PC-9 (cell line): ENCODE measurements at places on chromosomes 2 and 18. TPM values are rescaled to one million over a fixed set of nuclear protein-coding genes. Genes with fewer than 3 reads are reported as not detected.

DNA sequence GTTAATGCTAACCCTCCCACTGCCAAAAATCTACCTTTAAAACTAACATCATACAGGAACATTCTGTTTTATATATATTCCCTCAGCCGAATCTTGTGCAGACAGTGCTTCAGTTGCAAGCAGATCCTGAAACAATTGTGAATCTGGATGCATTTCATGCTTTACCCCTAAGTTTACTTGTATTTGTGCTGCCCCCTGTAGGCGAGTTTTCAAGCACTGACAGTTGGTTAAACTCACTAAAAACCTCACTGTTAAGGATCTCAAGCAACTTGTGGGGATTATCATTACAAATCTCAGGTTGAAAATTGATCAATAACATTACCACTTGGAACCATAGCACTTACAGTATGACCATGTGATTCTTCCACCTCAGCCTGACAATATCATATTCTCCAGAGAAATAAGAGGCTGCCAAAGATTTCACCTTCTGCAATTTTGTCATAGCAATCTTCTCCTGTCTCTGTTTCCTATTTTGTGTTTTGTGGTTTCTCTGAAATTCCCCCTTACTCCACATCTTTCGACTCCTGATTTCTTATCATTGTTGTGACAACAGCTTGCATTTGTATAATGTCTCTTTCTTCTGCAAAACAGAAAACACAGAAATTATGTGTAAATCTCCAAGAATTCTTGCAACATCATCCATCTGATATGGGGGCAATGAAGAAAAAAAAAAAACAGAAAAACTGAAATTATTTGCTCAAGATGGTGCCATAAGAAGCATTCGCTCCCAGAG lies 354.6 kb upstream of the SETBP1 start:
- DNase-seq, result peak; percentile 20
- H3K4me1 ChIP-seq, result no peaks in the 10 kb centered on the region
- no peak overlapping the region for H3K4me3 ChIP-seq

GRCh38 chr2:95039363-95039762 lies 13.9 kb downstream of the MAL start:
- H3K27me3 ChIP-seq, result no peaks in the 10 kb centered on the region
- H3K4me3 ChIP-seq, result no peak overlapping the region
- H3K36me3 ChIP-seq, result 0 out of 2 replicates have a peak, but pooled peaks cover 17% of the 10 kb centered on the region
- H3K27ac ChIP-seq, result peak overlapping the region; percentile 35; the same call in 1 of the 2 replicates
- DNase-seq, result no peak

GRCh38 chr18:34222307-34223163 lies 2.2 kb downstream of the NOL4 start:
- peaks cover 9% of the 10 kb centered on the region for H3K27me3 ChIP-seq
- no peak for DNase-seq
- no peak overlapping the region for H3K27ac ChIP-seq
- no peaks in the 10 kb centered on the region for H3K4me1 ChIP-seq

- no peak for DNase-seq
- no peaks in the 10 kb centered on the region for H3K4me1 ChIP-seq
- H3K36me3 ChIP-seq, result peaks cover 50% of the 10 kb centered on the region
- no peak overlapping the region for H3K4me3 ChIP-seq
- no peak overlapping the region for H3K27ac ChIP-seq
These were observed 52.9 kb downstream of the HK2 start for GRCh38 chr2:74886811-74887210.

DNA sequence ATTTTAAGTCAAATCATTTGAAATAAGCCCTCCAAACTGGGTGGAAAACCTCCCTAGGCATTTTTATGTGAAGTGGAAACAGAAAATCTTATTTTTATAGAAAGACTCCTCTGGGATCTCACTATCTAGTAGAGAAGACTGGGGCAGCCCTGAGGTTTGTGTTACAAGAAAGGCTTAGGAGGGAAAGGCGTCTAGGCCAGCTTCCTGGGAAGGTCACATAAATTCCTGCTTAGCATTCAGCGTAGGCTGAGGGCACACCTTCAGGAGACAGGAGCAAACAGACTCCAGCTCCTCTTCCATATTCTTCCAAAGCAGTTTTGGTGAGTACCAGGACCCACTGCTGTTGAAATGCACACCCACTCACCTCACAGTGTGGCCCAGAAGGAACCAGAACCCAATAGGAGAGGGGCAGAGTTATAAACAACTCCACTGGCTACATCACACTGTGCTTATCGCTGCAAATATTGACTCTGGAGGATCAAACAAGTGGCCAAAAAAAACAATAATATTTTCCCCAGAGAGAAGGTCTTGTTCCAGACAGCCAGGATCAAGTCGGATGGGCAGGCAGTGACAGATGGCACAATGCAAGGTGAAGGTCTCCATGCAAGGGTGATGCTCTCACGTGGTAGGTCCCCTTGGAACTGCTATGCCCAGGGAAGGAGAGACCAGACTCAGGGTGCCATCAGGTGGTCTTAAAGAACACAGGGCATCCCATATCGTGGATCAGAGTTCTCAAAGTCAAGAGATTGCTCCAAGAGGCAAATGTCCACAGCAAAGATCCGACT lies 17.7 kb upstream of the IGFBP2 start:
- no peak overlapping the region for H3K4me3 ChIP-seq
- peaks cover 22% of the 10 kb centered on the region for H3K4me1 ChIP-seq
- no peaks in the 10 kb centered on the region for H3K27me3 ChIP-seq
- H3K27ac ChIP-seq, result no peak overlapping the region
- no peaks in the 10 kb centered on the region for H3K36me3 ChIP-seq

DNA sequence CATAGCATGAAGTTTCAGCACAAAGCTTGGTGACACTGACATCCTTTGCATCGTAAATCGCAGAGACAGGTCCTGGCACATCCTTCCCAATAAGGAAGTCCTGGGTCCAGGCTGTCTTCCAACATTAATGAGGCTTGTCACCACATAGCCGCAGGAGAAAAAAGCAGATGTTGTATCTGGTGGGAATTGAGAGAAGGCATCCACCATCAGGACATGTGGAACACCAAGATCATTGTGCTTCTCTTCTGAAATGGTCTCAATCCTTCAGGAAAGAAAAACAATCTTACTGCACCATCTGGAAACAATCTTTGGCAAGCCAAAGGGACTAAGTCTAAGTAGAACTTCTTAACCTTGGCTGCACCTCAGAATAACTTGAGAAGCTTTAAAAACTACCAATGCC lies 119.0 kb upstream of the ARHGAP28 start:
- H3K4me1 ChIP-seq, result no peaks in the 10 kb centered on the region
- DNase-seq, result no peak
- H3K27ac ChIP-seq, result no peak overlapping the region
- H3K27me3 ChIP-seq, result no peaks in the 10 kb centered on the region; the same call in 1 of the 2 replicates

- no peaks in the 10 kb centered on the region for H3K27me3 ChIP-seq
- H3K4me1 ChIP-seq, result peaks cover 52% of the 10 kb centered on the region
- peak overlapping the region; percentile 30; the same call in 1 of the 2 replicates for H3K4me3 ChIP-seq
These were observed 16.4 kb downstream of the EDAR start for GRCh38 chr2:108972663-108973062.

KCNS3 gene
- 28.8 and 34.9 TPM in 2 replicates for total RNA-seq

C18orf63 gene
- total RNA-seq, result not detected in 2 replicates

- peaks cover 34% of the 10 kb centered on the region for H3K4me1 ChIP-seq
- DNase-seq, result peak; percentile 90
- H3K36me3 ChIP-seq, result no peaks in the 10 kb centered on the region
- H3K4me3 ChIP-seq, result no peak overlapping the region
These were observed 25.4 kb upstream of the DTNB start for GRCh38 chr2:25698752-25699151.

ARHGEF33 gene
- 1.0 and 1.4 TPM in 2 replicates for total RNA-seq

- no peak overlapping the region for H3K27ac ChIP-seq
- H3K27me3 ChIP-seq, result 0 out of 2 replicates have a peak, but pooled peaks cover 6% of the 10 kb centered on the region
- H3K36me3 ChIP-seq, result no peaks in the 10 kb centered on the region
These were observed 142.8 kb downstream of the CD8B2 start for GRCh38 chr2:106629981-106630380.

- H3K4me3 ChIP-seq, result no peak overlapping the region
- H3K36me3 ChIP-seq, result no peaks in the 10 kb centered on the region
These were observed 4.8 kb downstream of the GDF7 start for GRCh38 chr2:20671736-20672080.

DNA sequence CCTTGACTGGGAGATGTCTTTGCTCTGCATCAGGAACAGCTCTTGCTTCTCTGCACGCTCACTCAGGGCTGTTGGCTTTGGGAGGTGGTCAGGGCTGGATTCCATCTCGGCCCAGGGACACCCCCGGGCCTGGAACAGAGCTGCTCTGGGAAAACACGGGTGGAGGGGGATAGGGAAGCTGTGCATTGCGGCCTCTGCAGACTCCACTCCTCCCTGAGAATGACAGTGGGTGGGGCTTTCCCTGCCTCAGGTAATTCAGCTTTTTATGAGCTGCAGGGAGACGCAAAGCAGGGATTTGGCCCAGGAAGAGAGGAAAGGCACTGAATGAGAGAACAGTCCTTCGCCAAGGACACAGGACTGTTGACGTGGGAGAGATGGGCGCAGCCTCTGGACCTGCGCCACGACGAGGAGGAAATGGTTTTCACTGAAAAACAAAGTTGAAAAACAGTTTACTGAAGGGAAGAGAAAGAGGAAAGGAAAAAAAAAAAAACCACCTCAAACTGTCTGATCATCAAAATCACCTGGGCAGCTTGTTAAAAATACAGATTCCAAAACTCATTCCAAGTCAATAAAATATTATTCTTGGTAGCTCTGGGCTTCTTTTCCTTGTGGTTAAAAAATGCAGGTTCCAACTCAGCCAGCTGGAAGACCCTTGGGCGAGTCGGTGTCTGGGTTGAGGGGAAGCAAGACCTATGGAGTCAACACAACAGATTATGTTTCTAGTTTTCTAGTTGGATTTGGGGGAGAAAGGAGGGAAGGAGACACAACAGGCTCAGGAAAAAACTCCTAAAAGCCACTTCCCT lies 194.0 kb downstream of the ZFP36L2 start:
- no peak overlapping the region for H3K27ac ChIP-seq
- H3K4me1 ChIP-seq, result peaks cover 15% of the 10 kb centered on the region
- no peak overlapping the region for H3K4me3 ChIP-seq
- no peaks in the 10 kb centered on the region for H3K27me3 ChIP-seq
- H3K36me3 ChIP-seq, result peaks cover 20% of the 10 kb centered on the region
- no peak for DNase-seq

DNA sequence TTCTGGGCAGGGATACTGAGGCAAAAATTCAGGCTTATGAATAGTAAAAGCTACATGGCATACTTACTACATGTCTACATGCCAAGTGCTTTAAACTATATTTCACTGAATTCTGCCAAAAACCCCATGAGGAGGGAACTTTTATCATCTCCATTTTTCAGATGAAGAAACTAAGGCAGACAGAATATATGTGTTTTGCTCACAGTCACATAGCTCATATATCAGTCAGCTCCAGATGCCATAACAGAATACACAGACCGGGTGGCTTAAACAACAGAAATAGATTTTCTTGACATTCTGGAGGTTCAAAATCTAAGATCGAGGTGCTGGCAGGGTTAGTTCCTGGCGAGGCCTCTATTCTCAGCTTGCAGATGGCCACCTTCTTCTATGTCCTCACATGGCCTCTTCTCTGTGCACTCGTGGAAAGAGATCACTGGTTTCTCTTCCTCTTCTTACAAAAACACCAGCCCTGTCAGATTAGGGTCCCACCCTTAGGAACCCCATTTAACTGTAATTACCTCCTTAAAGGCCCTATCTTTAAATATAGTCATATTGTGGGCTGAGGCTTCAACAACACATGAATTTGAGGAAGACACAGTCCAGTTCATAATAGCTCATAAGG lies 27.1 kb upstream of the CREB1 start:
- no peak overlapping the region for H3K27ac ChIP-seq
- peaks cover 24% of the 10 kb centered on the region for H3K4me1 ChIP-seq
- H3K27me3 ChIP-seq, result no peaks in the 10 kb centered on the region
- DNase-seq, result no peak
- H3K4me3 ChIP-seq, result no peak overlapping the region
- no peaks in the 10 kb centered on the region for H3K36me3 ChIP-seq

NCKAP1 gene
- total RNA-seq, result 274 and 308 TPM in 2 replicates

- H3K4me3 ChIP-seq, result peak overlapping the region; percentile 75
- no peaks in the 10 kb centered on the region for H3K27me3 ChIP-seq
- 0 out of 2 replicates have a peak, but pooled peaks cover 11% of the 10 kb centered on the region for H3K36me3 ChIP-seq
- peaks cover 29% of the 10 kb centered on the region for H3K4me1 ChIP-seq
- no peak for DNase-seq
- H3K27ac ChIP-seq, result peak overlapping the region; percentile 98
These were observed 663 bp downstream of the RHBDD1 start for GRCh38 chr2:226836548-226836885.

- no peak overlapping the region for H3K27ac ChIP-seq
- no peak for DNase-seq
- no peaks in the 10 kb centered on the region for H3K4me1 ChIP-seq
- H3K36me3 ChIP-seq, result no peaks in the 10 kb centered on the region
These were observed 82.9 kb upstream of the CCDC85A start for GRCh38 chr2:56100791-56101312.

GRCh38 chr2:176446718-176447414 lies 177.6 kb downstream of the MTX2 start:
- no peaks in the 10 kb centered on the region for H3K36me3 ChIP-seq
- H3K4me1 ChIP-seq, result no peaks in the 10 kb centered on the region
- no peak overlapping the region for H3K27ac ChIP-seq
- H3K4me3 ChIP-seq, result no peak overlapping the region
- no peaks in the 10 kb centered on the region for H3K27me3 ChIP-seq

GRCh38 chr2:184031402-184032147 lies 566.8 kb upstream of the ZNF804A start:
- DNase-seq, result no peak
- no peaks in the 10 kb centered on the region for H3K4me1 ChIP-seq
- H3K27ac ChIP-seq, result no peak overlapping the region
- H3K36me3 ChIP-seq, result no peaks in the 10 kb centered on the region

AQP12A gene
- total RNA-seq, result not detected in 2 replicates

DNA sequence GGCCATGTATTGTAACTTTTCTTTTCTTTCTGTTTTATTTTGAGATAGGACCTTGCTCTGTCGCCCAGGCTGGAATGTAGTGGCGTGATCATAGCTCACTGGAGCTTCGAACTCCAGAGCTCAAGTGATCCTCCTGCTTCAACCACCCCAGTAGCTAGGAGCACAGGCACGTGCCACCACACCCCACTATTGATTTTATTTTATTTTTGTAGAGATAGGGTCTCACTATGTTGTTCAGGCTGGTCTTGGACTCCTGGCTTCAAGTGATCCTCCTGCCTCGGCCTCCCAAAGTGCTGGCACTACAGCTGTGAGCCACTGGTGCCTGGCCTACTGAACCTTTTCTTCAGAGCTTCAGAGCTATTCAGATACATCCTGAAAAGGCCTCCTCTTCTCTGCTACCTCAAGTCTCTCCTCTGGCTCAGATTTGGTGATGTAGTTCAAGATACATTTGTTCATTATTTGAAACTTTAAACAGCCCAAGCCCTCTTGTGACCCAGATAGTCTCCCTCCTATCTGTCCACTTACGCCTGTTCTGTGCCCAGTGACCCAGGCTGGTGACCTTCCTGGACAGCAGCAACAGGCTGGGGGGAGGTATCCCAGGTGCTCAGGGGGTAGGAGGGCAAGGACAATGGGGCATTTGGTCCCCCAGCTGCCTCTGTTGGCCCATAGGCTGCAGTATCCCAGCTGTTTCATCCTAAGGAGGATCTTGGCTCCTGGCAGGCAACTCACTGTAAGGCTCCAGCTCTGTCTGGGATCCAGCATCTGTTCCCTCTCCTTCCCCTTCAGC lies 38.6 kb downstream of the LAMA3 start:
- no peak for DNase-seq
- H3K4me3 ChIP-seq, result no peak overlapping the region
- no peaks in the 10 kb centered on the region for H3K4me1 ChIP-seq
